Psoas muscle (tissue), 8 donors: ENCODE measurements at places on chromosomes 1 and 21.

DNA sequence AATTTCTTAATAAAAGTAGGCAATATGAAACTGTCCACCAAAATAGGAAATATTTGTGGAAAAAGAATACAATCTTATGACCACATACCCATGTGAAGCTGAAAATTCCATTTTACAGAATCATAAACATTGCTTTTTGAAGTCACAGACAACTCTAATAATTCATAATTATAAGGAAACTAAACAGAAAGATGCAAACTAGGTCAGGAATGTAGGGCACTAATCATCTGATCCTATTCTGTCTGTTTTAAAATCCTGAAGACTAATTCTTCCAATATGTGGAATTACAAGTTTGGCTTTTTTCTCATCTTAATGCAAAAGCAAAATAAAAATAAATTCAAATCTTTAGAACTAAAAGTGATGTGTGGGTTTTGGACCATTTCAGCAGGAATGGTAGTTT lies 528.6 kb downstream of the LTN1 start:
- DNase-seq, result no peak

DNA sequence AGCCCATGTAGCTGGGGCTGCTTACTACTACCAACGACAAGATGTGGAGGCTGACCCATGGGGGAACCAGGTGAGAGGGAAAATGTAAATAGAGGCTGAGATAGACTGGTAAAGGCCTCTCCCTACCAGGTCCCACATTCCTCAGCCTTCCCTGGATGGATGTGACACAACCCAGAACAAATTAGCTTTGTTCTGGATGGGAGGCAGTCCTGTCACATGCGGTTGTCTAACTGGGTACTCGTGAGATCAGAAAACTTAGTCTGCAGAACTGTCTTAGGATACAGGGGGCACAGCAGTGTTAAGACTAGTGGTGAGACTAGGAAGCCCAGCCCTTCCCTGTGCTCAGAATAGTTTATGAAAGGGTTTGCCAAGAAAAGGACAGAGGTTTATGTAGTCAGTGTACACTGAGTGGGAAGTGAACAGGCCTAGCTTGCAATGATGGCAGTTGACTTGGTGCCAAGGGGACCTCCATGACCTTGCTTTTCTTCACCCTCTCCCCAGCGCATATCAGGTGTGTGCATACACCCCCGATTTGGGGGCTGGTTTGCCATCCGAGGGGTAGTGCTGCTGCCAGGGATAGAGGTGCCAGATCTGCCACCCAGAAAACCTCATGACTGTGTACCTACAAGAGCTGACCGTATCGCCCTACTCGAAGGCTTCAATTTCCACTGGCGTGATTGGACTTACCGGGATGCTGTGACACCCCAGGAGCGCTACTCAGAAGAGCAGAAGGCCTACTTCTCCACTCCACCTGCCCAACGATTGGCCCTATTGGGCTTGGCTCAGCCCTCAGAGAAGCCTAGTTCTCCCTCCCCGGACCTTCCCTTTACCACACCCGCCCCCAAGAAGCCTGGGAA lies 8.4 kb downstream of the MMACHC start:
- no peak for DNase-seq

- DNase-seq, result no peak
Observed at GRCh38 chr1:113780374-113781146, 21.3 kb upstream of the PHTF1 start.

DNA sequence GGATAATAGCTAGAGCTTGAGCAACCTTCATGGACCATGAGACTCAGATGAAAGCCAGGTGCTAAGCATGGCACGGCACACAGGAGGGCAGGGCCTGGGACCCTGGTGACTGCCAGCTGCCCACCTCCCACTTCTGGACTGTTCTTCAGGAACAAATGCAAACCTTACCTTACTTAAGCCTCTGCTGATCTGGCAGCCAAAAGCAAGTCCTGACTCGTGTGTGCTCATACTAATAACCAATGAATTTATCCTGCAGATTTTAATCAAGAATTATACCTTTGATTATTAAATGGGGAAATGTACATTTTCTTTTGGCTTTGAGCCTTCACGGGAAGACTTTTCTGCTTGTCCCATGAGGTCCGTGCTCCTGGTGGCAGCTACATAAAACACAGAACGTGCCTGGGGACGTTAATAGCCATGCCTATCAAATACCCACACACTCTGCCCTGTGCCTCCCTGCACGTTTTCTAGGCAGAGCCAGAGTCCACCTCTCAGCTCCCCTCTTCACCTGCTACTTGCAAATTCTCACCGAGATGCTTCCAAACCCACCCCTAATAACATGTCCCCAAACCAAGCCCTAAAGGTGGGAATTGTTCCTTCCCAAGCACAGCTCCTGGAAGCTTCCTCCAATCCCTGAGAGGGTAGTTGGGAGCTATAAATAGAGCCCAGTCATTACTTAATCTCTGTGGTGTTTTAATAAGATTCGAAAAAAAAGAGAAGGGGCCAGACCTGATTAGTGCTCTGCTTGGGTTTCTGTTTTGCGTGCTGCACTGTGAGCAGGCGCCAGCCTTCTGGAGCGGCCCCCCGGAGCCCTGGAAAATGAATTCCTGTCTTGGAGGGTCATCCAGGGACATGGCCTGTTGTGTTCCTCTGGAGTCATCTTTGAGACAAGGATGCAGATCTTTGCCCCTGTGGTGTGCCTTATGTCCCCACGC lies 33.5 kb downstream of the SLC1A7 start:
- DNase-seq, result no peak

DNA sequence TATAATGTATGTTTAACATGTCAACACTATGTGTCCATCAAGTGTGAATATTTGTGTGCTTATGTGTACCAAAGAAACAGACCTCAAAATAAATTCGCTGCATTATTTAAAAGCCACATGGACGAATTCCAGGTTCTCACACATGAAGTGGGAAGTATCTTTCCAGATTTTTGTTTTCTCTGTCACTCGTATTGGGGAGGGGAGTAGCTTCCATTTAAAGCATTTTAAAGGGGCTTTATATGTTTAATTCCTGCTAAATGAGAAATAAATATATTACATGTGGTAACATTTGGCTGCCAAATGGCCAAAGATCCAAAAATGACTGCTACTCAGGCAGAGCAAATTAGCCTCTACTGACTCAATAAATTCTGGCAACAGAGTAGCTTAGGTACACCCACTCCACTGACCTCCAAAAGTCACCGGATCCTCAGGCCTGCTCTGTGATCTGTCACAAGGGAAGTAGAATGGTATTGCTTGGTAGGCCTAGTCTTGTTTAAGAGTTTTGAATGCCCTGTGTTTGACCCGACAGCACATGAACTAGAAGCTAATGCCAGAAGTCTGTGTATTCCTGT lies 178.1 kb downstream of the ZP4 start:
- DNase-seq, result no peak

DNA sequence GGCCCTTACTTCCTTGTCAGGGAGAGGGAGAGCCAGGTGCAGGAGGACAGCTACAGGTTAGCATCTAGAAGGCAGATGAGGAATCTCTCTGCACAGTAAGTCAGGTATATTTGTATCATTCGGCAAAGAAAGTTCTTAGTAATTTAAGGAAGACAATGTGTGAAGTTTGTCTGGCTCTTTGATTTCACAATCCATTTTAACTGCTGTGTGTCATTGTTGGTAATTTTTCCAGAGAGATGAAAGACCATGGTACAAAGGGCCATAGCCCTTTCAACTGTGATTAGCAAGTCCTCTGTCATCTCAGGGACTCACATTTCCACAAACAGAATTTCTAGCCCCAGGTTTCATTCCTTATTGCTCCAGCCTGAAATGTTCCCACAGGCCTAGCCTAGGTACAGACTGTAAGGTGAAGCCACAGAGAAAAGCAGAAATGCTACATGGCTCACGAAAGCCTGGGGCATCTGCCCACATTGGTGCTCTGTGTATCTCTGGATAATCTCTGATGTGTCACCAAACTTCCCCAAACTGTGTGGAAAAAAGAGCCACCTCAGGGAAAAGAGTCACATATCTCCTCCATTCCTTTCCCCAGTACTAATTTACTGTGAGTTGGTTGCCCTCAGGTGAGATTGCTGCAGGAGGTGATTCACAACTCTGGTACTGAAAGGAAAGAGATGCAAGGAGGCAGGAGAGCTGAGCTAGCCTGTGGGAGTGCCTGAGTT lies 70.6 kb downstream of the SYT6 start:
- no peak for DNase-seq

DNA sequence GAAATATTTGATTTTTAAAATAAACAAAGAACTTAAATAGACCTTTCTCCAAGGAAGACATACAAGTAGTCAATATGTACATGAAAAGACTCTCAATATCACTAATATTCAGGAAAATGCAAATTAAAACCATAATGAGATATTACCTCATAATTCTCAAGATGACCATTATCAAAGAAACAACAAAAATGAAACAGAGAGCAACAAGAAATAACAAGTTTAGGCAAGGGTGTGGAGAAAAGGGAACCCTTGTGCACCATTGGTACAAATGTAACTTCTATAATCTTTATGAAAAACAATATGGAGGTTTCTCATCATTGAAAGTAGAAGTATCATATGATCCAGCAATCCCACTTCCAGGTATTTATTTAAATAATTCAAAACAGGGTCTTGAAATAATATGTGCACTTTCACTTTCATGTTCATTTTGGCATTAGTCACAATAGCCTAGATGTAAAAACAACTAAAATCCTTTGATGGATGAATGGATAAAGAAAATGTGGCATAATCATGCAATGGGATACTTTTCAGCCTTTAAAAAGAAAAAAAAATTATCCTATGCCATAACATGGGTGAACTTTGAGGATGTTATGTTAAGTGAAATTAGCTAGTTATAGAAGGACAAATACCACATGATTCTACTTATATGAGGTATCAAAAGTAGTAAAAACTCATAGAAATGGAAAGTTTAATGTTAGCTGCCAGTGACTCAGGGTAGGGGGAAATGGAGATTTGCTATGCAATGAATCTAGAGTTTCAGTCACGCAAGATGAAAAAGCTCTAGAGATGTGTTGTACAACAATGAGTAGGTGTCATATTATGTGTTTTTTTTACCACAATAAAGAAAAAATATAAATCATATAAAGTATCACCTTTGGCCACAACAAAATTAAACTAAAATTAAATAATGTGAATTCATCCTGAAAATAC lies 114.5 kb upstream of the LYPLAL1 start:
- no peak for DNase-seq

DNA sequence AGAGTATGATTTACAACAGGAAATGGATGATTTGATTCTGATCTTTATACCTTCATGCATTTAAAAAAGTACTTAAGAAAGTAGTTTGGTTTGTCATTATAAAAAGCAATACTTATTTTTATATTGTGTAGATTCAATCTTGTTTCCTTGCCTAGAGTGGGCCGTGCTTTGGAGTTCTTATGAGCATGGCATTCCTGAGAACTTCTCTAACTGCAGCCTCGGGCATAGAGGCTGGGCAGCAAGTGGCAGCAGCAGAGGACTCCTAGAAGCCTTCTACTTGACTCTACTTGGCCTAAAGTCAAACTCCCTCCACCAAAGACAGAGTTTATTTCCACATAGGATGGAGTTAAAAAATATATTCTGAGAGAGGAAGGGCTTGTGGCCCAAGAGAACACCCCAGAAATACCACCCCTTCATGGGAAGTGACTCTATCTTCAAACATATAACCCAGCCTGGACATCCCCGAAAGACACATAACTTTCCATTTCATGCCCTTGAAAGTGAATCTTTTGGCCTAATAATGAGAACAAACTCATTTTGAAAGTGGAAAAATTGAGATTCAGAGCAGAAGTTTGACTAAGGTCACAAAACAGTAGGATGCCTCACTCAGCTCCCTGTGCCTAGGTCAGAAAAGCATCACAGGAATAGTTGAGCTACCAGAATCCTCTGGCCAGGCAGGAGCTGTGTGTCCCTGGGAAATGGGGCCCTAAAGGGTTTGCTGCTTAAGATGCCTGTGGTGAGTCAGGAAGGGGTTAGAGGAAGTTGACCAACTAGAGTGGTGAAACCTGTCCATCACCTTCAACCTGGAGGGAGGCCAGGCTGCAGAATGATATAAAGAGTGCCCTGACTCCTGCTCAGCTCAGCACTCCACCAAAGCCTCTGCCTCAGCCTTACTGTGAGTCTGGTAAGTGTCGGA lies at the start of gene IVL:
Gene IVL, plus strand, starts transcription at position 861 of the 916 bp plus-strand sequence. CDS start 1,252 bp downstream, outside the sequence.
- no peak for DNase-seq

- peak; percentile 71 for DNase-seq
Observed at GRCh38 chr21:46191257-46191685, 7.0 kb upstream of the SPATC1L start.

- DNase-seq, result no peak
Observed at GRCh38 chr1:154316704-154317103, 4.2 kb upstream of the AQP10 start.

DNA sequence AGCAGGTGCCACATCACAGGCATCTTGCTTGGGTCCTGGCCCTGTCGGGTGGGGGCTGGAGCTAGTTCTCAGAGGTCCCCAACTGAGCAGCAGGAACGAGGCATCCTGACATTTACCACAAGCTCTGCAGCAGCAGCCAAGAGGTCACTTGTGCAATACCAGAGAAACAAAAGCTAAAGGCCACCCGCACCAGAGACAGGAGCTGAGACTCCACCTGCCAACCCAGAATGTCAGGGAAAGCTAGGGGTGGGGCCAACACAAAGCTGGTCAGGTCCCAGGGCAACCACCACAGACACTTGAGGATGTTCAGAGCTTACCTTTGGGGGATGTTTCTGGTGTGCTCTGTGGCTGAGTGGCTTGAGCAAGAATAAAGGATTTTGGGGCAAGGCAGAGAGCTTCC lies 13.6 kb upstream of the SYT6 start:
- no peak for DNase-seq

GRCh38 chr1:198088360-198089071 lies 68.3 kb upstream of the NEK7 start:
- DNase-seq, result no peak

- no peak for DNase-seq
Observed at GRCh38 chr1:226097866-226098625, 35.5 kb downstream of the H3-3A start.
